CD4-positive, alpha-beta T cell treated with Interleukin-12 subunit alpha and Interleukin-12 subunit beta, for 1 hour (primary cell): ENCODE measurements at places on chromosomes 5 and 9.

DNA sequence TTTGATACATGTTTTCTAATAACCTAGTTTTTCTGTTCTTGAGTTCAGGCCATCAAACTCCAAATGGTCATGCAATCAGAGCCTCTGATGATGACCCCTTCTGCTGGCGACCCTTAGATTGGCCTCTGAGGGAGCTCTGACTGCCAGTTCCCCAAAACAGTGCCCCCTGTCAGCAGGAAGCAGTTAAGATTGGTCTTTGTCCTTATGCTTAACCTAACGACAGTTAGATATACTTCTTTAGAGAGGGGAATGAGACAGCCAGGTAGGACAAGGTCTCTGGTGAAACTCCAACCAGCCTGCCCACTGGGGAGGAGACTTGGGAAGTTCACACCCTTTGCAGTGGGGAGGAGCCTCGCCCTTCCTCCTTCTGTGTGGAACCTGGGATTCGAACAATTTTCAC lies 390.4 kb upstream of the KIF2A start:
- no peak for DNase-seq

DNA sequence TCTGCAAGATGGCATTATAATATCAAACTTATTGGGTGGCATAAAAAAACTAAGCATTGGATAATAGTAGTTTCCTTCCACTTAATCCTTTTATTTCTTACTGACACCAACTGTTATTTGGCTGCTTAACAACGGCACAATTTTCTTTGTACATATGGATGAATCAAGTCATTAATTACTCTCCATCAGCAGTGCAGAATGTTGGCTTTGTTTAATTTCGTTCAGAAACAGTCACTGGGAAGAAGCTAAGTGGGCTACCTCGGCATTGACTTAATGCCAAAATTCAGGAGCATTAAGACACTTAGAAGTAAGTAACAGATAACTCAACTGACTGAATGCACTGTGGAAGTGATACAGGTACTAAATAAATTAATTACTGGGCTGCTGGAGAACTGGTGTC lies 460.4 kb downstream of the CTNND2 start:
- DNase-seq: no peak

DNA sequence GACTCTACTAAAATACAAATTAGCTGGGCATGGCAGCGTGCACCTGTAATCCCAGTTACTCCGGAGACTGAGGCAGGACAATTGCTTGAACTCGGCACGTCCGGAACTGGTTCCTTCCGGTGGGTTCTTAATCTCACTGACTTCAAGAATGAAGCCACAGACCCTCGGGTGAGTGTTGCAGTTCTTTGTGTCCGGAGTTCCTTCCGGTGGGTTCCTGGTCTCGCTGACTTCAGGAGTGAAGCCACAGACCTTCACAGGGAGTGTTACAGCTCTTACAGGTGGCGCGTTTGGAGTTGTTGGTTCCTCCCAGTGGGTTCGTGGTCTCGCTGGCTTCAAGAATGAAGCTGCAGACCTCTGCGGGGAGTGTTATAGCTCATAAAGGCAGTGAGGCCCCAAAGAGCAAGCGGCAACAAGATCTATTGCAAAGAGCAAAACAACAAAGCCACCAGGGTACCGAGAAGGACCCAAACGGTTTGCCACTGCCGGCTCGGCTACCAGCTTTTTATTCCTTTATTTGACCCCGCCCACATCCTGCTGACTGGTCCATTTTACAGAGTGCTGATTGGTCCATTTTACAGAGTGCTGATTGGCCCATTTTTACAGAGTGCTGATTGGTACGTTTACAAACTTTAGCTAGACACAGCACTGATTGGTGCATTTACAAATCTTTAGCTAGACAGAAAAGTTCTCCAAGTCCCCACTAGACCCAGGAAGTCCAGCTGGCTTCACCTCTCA lies 28.6 kb upstream of the SLC6A19 start:
- DNase-seq: peak; percentile 45

- no peak for DNase-seq
These were observed 117.8 kb downstream of the ZNF354C start for GRCh38 chr5:179177711-179178575.

DNA sequence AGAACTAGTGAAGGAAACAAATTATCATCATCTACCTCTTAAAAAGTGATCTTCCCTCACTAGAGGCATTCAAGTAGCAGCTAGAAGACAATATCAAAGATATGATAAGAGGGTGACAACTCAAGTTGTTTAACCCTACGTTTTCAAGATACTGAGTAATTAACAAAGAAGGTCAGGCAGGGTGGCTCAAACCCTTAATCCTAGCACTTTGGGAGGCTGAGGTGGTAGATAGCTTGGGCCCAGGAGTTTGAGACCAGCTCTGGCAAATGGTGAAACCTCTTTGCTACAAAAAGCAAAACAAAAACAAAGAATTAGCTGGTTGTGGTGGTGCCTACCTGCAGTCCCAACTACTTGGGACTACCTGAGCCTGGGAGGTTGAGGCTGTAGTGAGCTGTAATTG lies 408.2 kb upstream of the TUSC1 start:
- no peak for DNase-seq

- no peak for DNase-seq
These were observed 793.7 kb upstream of the RGMB start for GRCh38 chr5:97979740-97980139.

DNA sequence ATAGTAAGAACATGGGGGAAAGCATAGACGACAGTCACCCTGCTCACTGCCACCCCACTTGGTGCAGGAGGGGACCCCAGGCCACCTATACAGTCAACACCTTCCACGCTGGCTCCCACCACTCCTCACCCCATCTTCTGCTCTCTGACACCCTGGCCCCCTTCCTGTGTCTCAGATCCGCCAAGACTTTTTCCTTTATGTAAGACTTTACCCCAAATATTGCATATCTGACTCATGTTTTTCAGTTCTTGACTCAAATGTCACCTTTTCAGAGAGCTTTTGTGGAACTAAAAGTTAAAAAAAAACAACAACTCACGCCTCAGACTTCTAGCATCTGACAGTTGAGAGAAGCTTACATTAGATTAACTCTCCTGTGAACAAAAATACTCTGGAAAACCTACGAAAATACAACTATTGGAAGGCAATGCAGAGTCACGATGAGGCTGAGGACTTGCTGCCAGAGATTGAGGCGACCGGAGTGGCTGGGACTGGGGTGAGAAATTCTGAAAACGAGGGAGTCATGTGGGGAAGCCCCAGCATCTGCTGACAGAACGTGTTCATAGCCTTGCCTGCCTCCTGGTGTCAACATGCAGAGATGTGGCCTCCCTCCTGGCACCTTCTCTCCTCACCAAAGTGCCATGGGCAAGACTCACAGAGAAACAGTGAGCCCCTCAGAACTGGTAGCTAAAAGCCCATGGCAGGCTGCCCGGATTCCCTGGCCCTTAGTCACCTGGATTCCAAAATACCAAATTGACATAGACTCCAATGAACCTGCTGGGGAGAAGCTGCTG lies 22.4 kb upstream of the FCN2 start:
- no peak for DNase-seq

DNA sequence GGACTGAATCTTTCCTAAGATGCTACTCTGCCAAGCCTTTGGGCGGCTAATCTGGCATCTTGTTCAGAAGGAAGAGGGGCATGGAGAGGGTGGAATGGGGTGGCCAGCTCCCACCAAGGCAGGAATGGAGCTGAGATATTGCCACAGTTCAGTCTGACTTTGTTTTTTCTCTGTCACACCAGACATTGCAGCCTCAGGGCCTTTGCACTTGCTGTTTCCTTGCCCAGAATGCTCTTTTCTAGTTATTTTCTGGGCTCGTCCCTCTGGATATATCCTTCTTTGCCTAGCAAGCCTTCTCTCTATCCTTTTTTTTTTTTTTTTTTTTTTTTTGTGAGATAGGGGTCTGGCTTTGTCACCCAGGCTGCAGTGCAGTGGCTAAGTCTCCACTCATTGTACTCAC lies 40.8 kb downstream of the ZNF618 start:
- no peak for DNase-seq

GRCh38 chr5:85049020-85049419 lies 664.3 kb upstream of the EDIL3 start:
- no peak for DNase-seq

DNA sequence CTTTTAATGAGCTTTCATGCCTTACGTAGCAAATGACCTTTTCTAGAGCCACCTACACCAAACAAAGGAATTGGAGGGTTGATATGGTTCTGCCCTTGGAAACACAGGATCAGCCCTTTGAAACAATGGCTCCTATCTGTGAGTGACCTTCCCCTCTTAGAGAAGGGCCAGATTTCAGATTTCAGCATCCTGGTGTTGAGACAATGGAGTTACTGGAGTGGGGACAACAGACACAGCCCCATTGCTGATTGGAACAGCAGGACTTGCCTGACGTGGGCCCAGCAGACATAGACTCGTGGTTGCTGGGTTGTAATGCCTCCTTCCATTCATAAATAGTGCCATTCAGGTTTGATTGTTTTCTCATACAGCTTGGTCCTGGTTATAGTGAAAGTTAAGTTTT lies 96.0 kb downstream of the GALNT10 start:
- no peak for DNase-seq

DNA sequence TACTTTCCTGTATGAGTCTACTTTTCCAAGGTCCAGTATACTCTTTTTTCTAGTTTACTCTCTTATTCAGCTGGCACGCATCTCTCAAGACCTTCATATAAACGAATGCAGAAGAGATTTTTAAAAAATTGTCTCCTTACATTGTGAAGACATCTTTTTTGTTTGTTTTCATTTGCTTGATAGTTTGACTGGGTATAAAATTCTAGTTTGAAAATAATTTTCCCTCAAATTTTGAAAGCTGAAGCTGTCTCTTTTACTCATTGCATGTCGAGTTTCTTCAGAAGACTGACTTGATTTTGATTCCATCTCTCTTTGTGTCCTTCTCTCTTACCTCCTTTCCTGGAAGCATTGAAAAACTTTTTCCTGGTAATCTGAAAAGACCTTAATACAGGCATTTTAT lies 3.1 kb upstream of the PCDHB11 start:
- no peak for DNase-seq

DNA sequence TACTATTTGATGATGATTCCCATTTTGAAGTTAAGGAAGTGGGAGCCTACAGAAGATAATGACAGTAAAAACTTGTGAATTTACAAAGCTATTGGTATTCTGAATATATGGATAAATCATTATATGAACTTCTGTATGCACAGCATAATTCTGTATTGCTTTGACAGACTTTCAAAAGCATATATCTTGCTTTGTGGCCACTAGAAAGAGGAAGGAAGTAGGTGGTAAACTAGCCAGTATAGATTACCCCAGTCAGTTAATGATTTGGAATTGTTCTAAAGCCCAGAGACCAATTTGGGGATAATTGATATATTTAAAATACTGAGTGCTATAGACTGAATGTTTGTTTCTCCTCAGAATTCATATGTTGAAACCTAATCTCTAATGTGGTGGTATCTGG lies 53.0 kb downstream of the NR2F1 start:
- no peak for DNase-seq

GRCh38 chr5:67111779-67112178 lies 84.8 kb downstream of the CD180 start:
- no peak for DNase-seq

GRCh38 chr9:127132921-127133647 lies 10.6 kb upstream of the ANGPTL2 start:
- DNase-seq: no peak

DNA sequence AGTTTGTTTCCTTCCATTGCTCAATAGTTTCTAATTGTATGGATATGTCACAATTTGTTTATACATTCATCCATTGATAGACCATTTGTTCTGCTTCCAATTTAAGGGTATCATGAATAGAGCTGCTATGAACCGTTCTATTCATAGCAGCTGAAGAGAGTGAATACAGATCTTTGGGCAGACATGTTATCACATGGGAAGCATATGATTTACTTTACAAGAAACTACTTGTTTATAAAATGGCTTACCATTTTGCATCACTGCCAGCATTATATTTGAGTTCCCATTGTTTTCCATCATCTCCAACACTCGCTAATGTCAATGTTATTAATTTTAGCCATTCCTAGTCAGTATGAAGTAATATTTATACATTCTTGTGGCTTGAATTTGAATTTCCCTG lies 549.0 kb downstream of the MAT2B start:
- DNase-seq: no peak

GRCh38 chr5:178386336-178386931 lies 153.8 kb upstream of the PHYKPL start:
- DNase-seq: no peak

DNA sequence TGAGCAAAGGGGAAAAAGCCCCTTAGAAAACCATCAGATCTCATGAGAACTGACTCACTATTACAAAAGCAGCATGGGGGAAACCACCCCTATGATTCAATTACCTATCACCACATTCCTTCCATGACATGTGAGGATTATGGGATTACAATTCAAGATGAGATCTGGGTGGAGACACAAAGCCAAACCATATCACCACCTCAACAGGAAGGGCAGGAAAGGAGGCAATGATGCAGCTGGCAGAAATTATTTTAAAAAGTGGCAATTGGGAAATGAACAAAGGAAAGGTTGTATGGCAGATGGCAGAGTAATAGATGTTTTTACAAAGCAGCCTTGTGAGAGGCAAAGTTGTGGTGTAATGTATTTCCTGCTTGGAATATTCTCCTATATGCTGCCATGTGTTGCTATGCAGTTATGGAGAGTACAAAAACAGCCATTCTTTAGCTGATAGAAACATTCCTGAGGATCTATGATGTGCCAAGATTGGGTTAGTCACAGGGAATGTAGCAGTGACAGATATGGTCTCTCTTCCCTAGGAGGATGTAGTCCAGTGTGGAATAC lies 138.8 kb downstream of the SMC2 start:
- no peak for DNase-seq

DNA sequence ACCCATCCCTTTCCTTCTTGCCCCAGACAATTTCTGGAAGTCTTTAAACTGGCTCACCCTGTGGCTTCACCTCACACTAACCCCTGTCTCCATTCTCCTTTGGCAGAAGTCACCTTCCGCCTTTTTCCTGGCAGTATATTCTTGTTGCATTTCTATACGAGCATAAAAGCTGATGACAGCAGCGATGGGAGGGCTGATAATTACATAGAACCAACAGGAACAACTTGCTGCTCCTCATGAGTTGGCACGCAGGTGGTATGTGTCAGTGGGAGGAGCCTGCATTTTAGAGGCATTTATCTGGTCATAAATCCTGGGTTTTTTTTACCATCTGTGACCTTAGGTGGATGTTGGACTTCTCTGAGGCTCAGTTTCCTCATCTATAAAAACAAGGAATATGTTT lies 61.4 kb upstream of the CKMT2 start:
- no peak for DNase-seq

DNA sequence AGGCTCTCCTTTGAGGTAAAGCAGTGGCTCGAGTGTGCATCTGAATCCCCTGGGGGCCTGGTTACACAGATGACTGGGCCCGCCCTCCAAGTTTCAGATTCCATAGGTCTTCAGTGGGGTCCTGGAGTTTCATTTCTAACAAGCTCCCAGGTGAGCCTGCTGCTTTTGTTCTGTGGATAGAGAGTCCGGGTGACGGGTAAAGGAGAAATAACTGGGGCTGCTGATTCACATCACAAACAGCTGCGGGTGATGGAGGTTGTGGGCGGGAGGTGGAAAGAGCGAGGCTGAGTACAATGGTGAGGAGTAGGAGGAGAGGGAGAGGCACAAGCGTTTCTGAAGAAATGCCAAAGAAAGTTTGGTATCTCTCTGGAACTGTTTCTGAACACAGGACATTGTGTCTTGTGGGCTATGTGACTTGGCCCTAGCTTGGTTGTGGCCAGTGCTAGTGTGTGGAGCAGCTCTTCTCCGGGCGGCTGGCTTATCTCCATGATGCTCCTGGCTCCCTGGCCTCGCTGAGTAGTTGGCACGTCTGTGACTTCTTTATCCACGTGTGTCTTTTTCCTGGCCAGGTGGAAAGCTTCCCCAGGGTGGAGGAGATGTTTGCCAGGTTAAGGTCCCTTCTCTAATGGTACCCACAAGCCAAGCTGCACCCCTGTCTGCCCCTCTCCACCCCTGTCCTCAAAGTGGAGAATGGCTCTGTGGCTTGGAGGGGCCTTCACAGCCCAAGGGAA lies 61.7 kb downstream of the HSPA4 start:
- DNase-seq: no peak
